Caudate nucleus (tissue), 63 donors: ENCODE measurements at places on chromosomes 3 and 15.

GRCh38 chr3:178960181-178960580, 111.4 kb downstream of the ZMAT3 start:
- DNase-seq, result no peak

DNA sequence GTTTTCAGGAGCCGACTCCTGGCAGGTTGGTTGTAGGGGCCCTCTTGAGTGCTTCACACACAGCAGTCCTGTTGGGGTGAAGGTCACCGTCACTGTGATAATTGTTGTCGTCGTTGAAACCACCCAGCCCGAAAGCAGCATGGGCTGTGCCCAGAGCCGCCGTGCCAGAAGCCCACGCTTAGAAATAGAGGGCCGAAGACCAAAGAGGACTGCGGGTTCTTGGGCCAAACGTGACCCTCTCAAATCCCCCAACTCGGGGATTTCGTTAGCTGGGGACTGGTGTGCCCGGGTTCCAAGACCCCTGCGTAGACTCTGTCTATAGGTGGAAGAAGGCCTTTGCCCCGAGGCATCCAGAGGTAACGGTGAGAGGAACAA, 7.5 kb upstream of the ADAMTS17 start:
- no peak for DNase-seq

DNA sequence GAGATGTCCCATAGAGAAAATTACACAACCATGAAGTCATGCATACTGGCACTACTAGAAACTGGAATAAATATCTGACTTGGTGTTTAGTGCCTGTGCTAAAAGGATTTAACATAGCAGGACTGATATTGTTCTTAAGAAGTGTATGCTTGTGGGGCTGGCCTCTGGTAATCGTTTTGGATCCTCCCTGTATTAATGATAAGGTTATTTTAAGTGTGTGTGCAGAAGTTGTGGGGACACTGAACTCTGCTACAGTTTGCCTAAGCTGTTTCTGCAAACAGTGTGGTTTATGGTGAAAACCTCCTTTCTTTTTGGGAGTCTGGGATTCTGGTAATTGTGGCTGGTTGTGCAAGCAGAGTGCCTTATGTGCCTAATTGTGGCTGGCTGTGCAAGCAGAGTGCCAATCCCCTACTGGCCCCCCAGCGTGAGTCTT, 120.8 kb downstream of the CLASP2 start:
- no peak for DNase-seq

GRCh38 chr15:31605467-31605931, 278.9 kb downstream of the KLF13 start:
- DNase-seq, result no peak

DNA sequence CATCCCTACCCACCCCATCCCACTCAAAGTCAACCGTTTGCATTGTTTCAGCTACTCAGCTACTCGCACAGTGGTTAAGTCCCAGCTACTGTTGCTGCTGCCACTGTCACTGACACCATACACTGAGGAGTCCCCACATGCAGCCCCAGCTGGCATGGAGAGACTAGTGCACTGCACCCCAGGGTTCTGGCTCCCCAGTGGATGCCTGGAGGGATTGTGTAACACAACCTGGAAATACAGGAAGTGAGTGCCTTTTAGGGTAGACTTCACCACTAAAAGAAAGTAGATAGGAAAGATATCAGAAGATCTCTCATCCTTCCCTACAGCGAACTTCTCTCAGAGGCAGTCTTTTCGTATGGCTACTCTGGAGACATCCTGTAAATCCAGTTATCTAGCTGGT, 169.2 kb upstream of the STRIT1 start:
- no peak for DNase-seq

- DNase-seq, result no peak
These were observed 897.2 kb upstream of the ARPP21 start for GRCh38 chr3:34742151-34742550.

DNA sequence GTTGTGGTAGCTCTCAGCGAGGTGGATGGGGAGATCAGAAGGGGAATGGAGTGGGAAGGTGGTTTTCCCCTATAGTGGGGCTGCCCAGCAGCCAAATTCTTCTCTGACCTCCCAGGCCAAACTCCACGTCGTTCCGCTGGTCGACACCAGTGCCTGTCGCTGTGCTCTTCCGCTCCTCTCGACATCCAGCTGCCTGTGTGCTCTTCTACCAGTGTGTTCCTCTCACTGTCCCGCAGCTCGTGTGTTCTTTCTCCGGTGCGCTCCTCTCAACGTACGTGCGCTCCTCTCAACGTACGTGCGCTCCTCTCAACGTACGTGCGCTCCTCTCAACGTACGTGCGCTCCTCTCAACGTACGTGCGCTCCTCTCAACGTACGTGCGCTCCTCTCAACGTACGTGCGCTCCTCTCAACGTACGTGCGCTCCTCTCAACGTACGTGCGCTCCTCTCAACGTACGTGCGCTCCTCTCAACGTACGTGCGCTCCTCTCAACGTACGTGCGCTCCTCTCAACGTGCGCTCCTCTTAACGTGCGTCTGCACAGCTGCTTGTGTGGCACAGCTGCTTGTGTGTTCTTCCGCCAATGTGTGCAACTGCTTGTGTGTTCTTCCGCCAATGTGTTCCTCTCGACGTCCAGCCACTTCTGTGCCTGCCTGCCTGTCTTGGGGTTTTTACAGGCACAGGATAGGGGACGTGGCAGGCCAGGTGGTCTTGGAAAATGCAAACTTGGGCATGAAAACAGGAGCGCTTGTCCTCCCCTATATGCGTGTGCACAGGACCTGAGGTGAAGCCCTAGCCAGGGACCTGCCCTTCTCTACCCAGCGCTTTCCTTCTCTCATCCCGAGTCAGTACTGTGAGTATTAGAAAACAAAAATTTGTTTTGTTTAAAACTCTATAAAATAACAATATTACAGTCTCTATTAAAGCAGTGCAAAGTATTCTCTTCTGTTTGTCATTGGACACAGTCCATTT, 991.1 kb downstream of the GBE1 start:
- DNase-seq, result no peak

DNA sequence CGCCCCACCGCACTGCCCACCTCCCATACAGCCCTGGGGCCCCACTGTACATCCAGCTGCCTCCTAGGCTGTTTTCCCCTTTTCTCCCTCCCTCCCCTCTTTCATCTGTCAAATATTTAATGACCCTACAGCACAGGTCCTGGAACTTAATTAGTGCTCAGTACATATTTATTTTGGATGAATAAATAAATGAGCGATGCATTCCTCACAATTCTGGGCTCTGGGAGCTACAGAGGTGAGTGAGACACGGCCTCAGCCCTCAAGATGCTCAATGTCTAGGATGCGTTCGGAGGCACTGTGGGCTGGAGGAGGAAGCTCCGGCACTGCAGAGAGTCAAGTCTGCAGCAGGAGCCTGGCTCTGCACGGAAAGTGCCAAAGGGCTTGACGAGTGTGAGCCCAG, 175.0 kb downstream of the FAM43A start:
- DNase-seq, result no peak
